Ecto neural progenitor cell (in vitro differentiated cells): ENCODE measurements at places on chromosomes 3 and 15.
A peak's percentile ranks its signal among the peaks of the same experiment; 100 is the strongest.

- DNase-seq: no peak
Observed at GRCh38 chr15:78672285-78673014, 31.4 kb upstream of the CHRNB4 start.

DNA sequence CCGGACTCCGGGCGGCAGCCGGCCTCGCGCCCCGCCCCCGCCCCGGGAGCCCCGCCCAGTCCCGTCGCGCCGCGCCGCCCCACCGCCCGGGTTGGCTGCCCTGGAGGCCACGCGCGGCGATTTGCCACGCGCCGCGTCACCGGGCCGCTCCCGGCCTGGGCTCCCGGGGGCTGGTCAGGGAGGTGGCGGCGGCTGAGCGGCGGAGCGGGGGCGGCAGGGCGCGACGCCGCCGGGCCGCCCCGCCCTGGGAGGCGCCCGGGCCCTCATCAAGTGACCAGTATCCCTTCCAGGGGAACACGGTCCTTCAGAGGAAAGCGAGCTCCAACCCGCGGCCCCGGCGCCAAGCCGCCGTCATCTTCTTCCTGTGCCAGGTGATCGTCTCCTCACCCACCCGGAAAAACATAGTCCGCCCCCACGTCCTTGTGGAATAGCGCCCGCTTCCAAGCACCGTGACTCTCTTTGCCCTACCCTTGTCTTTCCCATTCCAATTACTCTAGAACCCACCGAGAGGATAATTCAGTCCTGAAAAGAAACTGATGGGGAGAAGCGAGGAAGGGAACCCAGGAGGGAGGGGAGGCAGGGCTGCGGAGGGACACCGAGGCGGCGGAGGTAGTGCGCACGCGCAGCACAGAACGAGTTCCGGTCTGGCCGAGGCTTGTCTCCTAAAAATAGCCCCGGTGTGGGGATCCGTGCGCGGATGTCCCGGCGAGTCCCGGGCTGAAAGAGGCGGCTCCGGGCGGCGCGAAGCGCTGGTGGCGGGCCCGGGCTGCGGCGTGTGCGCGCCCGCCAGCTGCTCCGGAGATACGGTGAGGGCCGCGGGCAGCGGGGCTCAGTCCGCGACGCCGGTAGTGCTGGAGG is at the start of gene MEF2A:
TSS of gene MEF2A (plus strand) at position 686 of the 858 bp plus-strand sequence. CDS start 67,136 bp downstream, outside the sequence.
- peak; percentile 96 for DNase-seq

GRCh38 chr15:38299216-38299615 is 46.6 kb downstream of the SPRED1 start:
- no peak for DNase-seq

- no peak for DNase-seq
Observed at GRCh38 chr3:65265511-65265910, 577.7 kb upstream of the ADAMTS9 start.

GRCh38 chr3:5348229-5348902 is 160.9 kb downstream of the EDEM1 start:
- no peak for DNase-seq

- peak; percentile 77 for DNase-seq
Observed at GRCh38 chr15:25710184-25710583, 152.9 kb downstream of the ATP10A start.

DNA sequence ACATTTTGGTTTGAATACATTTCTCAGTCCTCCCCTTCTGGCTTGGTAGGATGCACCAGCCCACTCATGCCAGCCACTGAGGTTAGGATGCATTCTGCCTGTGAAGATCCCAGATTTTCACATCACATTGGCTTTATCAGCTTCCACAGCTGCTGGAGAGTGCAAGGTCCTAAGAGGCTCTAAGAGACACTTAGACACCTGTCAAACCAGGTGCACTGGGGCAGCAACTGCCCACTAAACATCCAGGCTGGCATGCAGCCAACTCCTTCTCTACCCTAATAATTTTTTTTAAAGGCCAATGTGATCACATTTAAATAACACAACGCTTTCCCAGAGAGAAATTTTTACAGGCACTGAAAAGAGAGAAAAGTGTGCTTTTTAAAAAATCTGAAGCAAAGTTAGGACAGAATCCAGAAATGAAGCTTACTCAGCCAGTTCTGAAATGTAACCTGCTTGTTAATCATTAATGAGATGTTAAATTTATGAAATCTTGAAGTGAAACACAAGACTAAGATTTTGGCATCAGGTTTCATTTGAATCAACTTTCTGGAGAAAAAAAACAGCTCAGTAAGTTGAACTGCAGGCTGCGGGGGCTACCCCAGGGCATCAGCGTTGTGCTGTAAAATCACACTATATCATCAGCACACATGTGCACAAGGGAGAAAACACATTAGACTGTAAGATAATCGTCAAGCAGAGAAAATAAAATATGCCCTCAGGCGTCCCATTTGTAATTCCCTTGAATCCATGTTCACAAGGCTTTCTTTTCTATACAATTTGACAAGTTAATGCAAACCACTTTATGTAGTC is 312.9 kb downstream of the ZBBX start:
- DNase-seq: no peak

DNA sequence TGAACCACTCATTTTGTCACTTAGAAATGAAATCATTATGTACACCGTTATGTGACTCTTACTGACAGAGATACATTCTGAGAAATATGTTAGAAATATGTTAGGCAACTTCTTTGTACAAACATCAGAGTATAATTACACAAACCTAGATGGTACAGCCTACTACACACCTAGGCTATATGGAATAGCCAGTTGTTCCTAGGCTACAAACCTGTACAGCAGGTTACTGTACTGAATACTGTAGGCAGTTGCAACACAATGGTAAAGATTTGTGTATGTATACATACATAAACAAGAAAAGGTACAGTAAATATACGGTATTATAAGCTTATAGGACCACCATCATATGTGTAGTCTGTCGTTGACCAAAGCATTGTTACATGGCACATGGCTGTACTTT is 3.7 kb downstream of the SACM1L start:
- DNase-seq: no peak
